ENCODE measurements at places on chromosomes 1 and 21. TPM values are rescaled to one million over a fixed set of nuclear protein-coding genes. Genes with fewer than 3 reads are reported as not detected.

Gene CHI3L2
- 0.41 TPM for total RNA-seq

GRCh38 chr1:167532375-167532774 lies 14.0 kb upstream of the CD247 start:
- no peak for DNase-seq

DNA sequence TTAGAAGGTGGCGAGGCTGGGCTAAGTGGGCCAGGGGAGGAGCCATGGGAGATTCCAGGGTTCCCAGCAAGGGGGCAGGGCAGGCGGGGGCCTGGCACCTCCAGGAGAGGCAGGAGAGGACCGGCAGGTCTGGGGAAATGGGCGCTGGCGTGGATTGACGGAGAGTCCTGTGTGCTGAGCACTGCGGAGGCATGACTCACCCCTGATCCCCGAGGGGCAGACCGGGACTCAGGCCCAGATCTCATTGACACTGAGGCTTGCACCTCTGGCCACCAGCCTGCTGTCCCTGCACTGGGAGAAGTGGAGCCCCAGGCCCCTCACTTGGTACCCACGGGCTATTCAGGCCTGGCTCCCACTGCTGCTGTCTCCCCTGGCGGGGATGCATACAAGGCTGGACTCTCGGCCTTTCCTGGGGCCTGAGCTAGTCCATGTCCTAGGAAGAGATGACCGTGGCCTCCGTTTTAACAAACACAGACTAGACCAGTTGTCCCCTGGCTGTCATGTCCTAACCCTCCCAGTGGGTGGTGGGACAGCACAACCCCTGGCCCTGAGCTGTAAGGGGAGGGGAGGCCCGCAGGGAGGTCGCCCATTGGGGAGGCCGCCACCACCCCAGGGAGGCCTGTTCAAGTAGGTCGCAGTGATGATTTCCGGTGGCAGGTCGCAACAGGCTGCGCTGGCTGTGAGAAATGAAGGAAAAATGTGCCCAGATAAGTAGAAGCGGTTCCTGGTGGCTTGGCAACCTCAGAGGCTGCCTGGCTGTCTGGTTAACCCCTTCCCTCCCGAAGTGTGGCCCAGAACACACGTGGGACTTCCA lies 39.7 kb downstream of the RIPK4 start:
- no peak for DNase-seq

DNA sequence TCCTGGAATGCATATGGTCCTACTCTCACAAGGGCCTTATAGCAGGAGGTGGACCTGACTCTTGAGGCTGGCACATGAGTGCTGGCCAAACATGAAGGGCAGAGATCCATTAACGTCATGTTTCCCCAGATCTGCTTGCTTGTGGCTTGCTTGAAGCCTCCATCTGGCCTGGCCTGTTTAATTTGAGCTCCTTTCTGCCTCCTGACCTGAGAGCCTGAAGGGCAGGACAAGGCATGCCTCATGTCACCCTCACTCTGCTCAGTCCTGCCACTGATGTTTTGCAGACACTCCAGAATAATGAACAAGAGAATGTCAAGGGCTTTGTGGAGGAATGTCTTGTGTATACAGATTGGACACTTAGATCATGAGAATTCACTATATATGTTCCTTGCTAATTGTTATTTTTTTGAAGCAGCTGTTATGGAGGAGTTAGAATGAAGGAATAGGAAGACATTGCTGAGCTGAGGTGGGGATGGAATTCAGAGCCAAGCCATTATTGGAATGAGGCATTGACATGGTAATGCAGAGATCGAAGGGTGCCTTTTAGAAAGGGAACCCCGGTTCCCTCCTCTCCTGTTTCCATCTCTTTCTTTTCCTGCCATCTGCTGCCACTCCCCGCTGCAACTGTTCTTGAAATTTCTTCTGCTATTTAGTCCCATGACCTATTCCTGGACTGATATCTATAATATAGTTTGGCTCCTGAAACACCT lies 457.0 kb upstream of the PROX1 start:
- no peak for DNase-seq

Gene RNF223
- total RNA-seq: not detected

GRCh38 chr1:200376528-200376927 lies 33.3 kb downstream of the ZNF281 start:
- DNase-seq: no peak

DNA sequence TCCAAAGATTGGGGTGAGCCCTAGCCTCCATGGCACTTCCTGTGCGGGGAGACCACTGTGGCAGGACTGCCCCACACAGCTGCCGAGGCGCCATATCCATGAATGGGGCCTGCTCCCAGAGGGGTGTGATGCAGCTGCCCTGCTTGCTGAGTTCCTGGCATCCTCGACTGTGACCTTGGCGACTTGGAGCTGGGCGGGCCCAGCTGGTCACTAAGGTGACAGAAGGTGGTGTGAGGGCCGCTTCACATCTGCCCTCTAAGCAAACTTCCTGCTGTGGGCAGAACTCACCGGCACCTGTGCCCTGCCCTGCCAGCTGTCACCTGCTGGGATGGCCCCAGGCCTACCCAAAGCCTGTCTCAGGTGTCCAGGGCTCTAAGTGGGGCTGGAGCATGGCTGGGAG lies 9.0 kb downstream of the TMEM61 start:
- no peak for DNase-seq

DNA sequence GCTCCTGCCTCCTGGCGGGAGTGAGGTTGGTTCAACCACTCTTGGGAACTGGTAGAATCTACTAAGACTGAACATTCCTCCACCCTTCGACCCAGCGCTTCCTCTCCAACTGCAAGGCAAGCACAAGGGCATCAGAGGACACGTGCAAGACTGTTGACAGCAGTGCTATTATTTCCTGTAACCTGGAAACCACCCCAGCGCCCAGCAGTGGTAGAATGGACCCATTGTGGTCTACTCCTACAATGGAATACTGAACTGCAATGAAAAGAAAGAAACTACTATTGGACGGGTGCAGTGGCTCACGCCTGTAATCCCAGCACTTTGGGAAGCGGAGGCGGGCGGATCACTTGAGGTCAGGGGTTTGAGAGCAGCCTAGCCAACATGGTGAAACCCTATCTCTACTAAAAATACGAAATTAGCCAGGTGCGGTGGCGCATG lies 33.0 kb upstream of the TARDBP start:
- no peak for DNase-seq

DNA sequence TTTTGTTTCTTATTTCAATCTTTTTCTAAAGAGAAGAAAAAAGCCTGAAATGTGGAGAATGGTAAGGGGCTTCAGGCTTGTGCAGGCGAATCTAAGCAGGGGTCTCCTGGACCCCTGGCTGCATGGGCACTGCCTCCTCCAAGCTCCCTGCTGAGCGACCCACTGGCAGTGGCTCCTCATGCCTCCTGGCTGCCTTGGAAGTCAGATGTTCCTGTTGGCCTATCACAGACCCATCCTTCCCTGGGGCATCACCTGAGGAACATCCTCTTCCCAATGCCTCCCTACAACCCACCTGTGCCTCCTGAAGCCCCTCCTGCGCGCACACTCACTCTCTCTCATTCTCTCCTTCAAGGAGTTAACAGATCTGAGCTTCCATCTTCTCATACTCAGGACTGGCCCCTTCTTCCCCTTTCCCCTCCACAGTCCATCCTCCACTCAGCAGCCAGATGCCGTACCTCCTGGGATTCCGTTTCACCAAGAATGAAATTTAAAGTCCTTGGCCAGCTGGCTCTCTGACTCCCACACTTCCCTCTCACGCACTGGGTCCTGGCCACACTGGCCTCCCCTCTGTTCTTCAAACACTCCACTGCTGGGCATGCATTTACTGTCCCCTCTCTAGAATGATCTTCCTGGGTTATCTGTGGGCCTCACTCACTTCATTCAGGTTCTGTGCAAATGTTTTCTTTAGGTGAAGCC lies 41.7 kb downstream of the AZIN2 start:
- DNase-seq: no peak

GRCh38 chr1:151680826-151681225 lies 35.8 kb downstream of the CELF3 start:
- DNase-seq: no peak

Gene NOS1AP
- total RNA-seq: 14.7 TPM

Gene CEP170
- 89.6 TPM for total RNA-seq

Gene TMEM50B
- 25.4 TPM for total RNA-seq

GRCh38 chr1:39987869-39988268 lies 32.9 kb downstream of the MFSD2A start:
- no peak for DNase-seq

Gene PAQR6
- 6.5 TPM for total RNA-seq

Gene HEYL
- 3.6 TPM for total RNA-seq

Gene ITLN2
- 7.8 TPM for total RNA-seq

Gene KLHDC8A
- total RNA-seq: 1.6 TPM

- no peak for DNase-seq
These were observed 648.2 kb upstream of the NEGR1 start for GRCh38 chr1:72930528-72930927.

Gene GPR137B
- 6.3 TPM for total RNA-seq

Gene CEP350
- total RNA-seq: 34.2 TPM

Gene MCOLN3
- 6.4 TPM for total RNA-seq

DNA sequence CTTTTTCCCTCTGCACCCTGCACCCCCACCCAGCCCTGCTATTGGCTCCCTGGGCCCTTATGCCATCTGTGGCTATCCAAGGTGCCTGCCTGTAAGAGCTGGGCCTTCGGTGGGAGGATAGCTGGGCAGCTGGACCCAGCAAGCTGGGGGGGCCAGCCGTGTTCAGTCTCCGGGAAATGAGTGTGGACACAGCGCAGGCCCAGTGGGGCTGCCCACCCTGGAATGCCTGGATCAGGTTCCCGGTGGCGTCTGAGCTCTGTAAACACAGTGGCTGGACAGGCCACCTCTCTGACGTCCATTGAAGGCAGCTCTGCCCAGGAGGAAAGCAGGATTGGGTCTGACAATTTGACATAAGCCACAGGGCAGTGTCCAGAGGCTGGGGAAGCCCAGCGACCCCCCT lies 127.8 kb downstream of the FOXD2 start:
- no peak for DNase-seq

GRCh38 chr1:78676993-78677392 lies 27.4 kb downstream of the IFI44 start:
- DNase-seq: no peak

GRCh38 chr1:27154469-27154990 lies 395 bp downstream of the SLC9A1 start:
- DNase-seq: no peak

Gene LCE1B
- total RNA-seq: not detected

GRCh38 chr1:223133306-223133823 lies 9.7 kb downstream of the TLR5 start:
- no peak for DNase-seq

Data from WTC11 (cell line).